Stimulated activated CD8-positive, alpha-beta memory T cell treated with anti-CD3 and anti-CD28 coated beads, Interleukin-4, amount 100 ng/mL, for 1 hour (primary cell): ENCODE measurements at places on chromosomes 11 and 22.

GRCh38 chr22:20273758-20274181, 5.7 kb upstream of the RTN4R start:
- DNase-seq: no peak

- DNase-seq: no peak
These were observed 69.9 kb downstream of the MPPED1 start for GRCh38 chr22:43481568-43482317.

- no peak for DNase-seq
These were observed 15.0 kb downstream of the EMSY start for GRCh38 chr11:76459846-76460245.

DNA sequence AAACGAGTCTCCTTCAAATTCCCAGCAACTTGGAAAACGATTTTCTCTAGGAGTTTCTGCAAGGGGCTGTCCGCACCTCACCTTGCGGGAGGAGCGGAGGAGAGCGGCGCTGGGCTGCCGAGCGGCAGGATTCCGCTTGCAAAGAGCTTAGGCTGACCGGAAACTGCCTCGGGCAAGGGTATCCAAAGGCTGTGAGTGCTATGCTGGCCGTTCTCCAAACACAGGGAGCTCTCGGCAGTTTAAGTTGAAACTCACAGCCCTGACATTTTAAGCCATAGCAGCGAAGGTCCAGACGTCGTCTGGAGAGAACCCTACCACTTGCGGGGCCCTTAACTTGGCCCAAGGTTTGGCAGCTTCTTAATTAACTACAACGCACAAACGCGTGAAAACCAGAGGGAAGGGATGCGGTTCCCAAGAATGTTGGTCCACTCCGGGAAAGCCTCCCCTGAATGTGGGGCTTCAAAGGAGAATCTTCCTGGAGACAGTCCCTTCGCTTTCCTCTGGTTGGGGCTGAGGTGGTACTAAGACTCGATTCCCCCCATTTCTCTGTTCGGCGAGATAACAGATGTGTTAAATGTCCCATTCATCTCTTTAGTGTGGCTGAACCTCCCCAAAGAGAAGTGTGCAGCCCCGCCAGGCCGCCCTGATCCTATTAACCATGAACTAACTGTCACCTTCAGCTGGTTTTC, 1.1 kb upstream of the DBX1 start:
- no peak for DNase-seq

GRCh38 chr11:60498399-60498798, 5.8 kb downstream of the MS4A12 start:
- DNase-seq: no peak

- no peak for DNase-seq
These were observed 121.9 kb downstream of the PHF21B start for GRCh38 chr22:44887941-44888366.

DNA sequence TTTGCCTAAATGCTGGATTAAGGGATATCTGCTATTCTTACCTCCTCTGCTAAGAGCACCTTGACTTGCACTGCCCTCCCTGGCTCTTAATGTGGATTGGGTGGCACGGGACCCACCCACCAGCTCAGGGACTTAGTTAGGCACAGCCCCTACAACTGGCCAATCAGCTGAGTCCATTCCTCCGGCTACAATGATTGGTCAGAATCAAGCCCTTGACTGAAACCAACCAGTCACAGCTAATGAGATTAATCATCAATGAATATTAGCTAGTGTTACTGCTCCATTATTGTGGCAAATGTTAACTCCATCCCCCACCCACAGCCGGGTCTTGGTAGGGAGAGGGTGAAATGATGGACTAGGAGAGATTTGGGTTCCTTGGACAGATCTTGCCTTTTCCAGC, 328.0 kb downstream of the MN1 start:
- DNase-seq: no peak

DNA sequence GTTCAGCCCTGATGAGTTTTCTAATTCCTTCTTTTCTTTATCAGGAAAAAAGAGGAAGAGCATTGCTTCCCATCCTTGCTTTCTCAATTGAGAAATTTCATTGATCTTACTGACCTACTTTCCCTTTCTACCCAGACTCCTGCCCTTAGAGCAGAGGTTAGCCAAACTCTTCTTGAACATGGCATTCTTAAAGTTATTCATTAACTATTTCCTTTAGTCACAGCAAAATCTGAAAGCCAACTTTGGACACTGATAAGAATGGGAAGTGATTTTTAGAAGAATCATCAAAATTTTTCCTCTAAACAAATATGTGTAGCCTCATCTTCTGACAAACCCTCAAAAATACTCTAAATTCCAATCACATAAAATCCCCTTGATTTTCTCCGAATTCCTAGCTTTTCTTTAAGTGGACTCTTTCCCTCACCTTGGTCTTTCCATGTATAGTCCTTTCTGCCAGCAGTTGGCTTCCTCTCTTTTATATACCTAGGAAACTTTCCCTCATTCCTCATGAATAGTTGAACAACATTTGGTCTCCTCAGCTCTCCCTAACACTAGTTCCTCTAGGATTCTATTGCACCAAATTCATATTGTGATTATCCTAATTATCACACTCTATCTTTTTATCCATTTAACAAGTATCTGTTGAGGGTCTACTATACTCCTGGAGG, 566.7 kb upstream of the CCDC90B start:
- no peak for DNase-seq

- no peak for DNase-seq
These were observed 14.5 kb downstream of the SLC35F2 start for GRCh38 chr11:107844041-107844440.

DNA sequence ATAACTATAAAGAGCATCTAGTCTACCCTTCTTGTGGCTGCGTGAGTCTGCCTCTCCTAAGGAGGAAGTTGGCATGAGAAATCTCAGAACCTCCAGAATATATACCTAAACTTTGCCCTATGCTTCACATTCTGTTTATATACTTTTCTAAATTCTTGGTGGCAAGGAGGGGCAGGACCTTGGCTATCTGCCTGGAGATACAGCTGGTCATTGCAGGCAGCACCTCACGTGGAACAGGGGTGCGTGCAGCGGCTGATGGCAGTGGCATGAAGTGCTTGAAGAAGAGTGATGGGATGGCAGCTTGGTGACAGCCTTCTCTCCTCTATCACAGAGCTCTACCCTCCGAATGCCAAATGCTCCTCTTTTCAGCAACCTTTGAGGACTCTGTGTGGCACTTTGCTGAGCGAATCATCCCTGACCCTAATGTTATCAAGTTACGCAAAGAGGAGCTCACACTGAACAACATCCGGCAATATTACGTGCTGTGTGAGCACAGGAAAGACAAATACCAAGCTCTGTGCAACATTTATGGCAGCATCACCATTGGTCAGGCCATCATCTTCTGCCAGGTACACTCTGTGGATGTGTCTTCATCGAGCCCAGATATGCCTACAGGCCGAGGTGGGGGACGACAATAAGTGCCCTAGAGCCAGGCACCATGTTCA, 12.5 kb downstream of the DDX25 start:
- DNase-seq: no peak

- peak; percentile 51 for DNase-seq
These were observed 658 bp upstream of the ARFGAP2 start for GRCh38 chr11:47177229-47177845.

DNA sequence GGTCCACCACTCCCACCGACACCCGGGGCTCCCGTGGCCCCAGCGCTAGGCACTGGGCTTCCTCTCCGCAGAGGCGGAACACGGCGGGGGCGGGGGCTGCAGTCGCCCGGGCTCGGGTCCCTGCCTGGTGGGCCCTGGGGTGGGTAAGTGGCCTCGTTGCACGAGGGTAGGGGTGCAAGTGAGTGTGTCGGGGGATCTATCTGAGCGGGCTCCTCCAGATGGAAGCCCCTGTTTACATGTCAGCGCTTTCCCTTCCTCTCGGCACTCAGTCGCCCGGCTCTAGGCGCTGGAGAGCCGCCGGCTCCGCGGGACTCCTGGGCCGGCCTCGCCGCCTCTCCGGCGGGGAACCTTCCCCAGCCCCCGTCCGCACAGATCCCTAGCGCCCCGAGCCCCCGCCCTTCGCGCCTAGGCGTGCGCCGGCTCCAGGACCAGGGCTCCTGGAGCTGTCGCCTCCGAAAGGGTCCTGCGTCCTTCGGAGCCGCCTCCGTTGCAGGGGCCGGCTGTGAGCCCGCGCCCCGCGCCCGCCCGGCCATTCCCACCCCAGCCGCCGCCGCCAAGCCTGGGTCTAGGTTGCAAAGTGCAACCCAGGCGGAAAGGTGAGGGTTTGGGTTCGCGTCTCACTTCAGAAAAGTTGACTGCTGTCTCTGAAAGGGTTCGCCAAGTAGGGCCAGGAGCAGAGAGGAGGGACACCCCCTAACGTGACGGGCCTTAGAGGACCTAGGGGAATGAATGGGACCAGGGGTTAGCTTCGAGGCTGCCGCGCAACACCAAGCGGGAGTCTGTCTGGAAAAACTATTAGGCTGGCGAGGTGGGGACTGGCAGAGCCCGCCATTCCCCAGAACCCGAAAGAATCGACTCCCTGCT, 978 bp downstream of the FLI1 start:
- DNase-seq: no peak

- DNase-seq: no peak
These were observed 125.5 kb upstream of the PARVA start for GRCh38 chr11:12251666-12252560.

DNA sequence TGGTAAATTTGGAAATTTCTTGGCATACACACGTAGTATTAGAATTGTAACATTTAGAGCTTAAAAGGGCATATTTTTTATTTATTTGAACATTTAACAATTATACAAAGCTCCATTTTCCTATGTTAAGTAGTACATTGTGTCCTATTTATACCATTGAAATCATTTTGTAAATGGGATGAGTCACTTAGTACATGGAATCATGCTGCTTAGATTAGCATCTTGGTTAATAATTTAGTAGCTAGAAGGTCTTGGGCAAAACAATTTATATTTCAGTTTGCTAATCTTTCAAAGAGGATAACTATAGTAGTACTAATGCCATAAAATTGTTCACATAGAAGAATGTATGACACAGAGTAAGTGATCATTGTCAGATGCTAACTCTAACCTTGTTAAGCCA, 450.1 kb upstream of the LUZP2 start:
- DNase-seq: no peak

DNA sequence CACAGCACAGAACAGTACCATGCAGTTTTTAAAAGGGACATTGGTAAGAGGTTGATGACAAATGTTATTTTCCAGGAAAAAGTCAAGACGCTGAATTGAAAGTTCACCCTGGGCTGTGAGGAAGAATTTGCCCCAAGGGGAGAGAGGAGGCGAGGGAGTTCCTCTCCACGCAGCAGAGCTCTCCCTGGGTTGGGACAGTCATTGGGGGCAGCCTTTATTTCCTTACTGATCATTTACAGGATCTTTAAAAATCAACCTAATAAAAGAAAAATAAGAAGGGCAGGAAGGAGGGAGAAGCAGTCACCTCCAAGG, 49.9 kb upstream of the WNT7B start:
- no peak for DNase-seq

DNA sequence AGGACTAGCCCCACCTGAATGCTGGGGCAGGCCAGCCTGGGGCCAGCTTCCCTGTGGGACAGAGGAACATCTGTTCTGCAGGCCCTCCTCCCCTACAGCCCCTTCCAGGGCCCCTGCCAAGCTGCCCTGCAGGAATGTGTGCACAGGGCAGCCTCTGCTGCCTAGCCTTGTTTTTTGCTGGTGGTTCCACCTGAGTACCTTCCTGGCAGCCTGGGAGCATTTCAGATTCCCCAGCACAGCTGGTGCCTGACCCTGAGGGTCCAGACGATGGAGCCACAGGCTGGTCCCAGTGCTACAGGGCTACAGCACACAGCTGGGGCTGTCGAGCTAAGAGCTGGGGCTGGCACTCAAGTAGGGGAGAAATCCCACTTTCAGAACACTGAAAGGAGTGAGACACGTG, 22.3 kb upstream of the GPR83 start:
- DNase-seq: no peak
